LoVo (cell line): ENCODE measurements at places on chromosomes 6 and 20.

GRCh38 chr6:15305909-15306308 is 60.0 kb downstream of the JARID2 start:
- no peak for DNase-seq

- DNase-seq, result no peak
Measured at GRCh38 chr20:1805816-1806215, 89.4 kb upstream of the SIRPA start.

DNA sequence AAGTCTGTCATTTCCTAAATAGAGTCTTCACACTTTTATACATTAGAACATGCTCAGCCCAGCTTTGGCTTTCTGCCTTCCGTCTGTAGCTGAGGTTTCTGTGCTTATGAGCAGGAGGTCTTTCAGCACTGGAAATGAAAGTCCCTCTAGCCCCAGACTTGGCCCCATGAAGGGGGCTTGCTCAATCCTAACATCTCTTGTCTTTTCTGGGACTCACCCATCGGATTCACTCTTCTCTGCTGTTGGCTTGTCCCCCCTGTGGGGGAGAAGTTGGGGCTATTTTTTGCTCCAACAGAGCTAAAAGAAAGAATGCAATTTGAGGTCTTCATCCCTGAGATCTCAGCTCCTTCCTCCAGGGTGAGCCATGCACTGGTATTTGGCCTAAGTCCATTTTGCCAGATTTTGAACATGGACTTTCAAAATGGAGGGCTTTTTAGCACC is 177.7 kb downstream of the MRPL14 start:
- no peak for DNase-seq

DNA sequence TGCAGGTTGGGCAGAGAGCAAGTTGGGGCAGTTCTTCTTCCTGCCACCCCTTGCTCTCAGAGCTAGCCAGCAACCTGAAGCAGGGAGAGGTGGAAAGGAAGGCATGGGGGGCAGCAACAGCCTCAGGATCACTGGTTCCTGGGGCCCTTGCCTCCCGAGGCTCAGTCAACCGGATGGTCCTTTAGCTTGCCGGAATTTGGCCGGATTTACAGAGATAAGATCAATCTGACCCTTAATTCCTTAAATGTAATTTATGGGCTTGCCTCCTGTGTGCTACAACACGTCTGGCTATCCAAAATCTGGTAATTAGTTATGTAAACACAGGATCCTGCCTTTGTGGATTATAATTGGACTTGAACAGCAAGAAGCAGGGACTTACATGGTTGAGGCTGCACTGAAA is 19.5 kb upstream of the TCP11 start:
- DNase-seq, result no peak

DNA sequence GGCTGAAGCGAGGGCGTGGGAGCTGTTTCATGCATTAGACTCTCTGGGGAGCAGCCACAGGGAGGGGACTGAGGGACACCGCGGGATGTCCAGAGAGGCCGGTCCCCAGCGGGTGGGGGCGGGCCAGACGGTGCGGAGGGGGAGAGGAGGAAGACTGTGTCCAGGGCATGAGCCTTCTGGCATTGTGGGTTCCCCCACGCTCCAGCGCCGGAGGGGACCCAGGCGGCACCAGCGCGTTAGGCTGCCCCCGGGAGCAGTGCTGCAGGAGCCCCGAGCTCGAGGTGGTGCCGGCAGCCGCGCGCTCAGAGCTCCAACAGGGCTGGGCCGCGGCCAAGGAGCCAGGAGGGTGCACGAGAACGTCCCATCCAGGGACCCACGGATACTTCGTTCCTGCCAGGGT is 14.4 kb downstream of the SLC22A3 start:
- no peak for DNase-seq

- DNase-seq, result no peak
Measured at GRCh38 chr6:89934685-89935366, 40.6 kb downstream of the GJA10 start.

DNA sequence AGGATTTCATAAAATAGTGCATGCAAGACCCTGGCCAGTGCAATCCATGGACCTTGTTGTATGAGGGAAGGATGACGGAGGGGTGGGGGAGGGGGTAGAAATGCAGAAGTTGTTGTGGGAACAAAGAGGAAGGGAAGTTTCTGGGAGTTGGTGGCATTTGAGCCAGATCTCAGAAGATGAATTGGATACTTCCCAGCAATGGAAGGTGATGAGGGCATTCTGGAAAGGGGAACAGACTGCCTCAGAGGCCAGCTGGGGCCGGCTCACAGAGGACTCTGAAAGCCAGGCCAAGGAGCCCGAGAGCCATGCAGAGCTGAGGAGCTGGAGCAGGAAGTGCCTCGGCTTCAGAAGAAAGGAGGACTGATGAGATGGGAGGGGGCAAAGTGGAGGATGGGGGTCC is 2.7 kb downstream of the TMEM74B start:
- no peak for DNase-seq

- no peak for DNase-seq
Measured at GRCh38 chr20:5714261-5715041, 35.8 kb upstream of the SHLD1 start.

- no peak for DNase-seq
Measured at GRCh38 chr6:5214570-5215052, 46.1 kb downstream of the LYRM4 start.

- DNase-seq, result no peak
Measured at GRCh38 chr6:160500639-160501038, 152.5 kb downstream of the SLC22A3 start.

DNA sequence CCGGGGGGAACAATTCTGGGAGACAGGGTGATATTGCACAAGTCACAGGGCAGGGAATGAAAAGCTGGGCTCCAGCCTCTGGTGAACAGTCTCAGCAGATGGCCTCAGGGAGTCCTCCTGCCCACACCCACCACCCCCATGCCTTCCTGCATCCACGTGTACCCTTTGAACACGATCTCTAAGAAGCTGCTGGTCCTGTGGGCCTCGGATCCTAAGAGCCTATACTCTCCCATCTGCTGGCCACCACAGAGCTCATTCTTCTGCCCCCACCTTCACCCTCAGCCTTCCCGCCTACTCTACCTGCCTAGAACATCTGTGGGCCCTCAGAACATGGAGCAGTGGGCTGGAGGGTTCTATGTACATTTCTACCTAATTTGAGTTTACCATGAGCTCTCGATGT is 60.3 kb downstream of the TRERF1 start:
- DNase-seq, result no peak

- DNase-seq, result no peak
Measured at GRCh38 chr20:35690265-35690664, 8.9 kb downstream of the NFS1 start.

DNA sequence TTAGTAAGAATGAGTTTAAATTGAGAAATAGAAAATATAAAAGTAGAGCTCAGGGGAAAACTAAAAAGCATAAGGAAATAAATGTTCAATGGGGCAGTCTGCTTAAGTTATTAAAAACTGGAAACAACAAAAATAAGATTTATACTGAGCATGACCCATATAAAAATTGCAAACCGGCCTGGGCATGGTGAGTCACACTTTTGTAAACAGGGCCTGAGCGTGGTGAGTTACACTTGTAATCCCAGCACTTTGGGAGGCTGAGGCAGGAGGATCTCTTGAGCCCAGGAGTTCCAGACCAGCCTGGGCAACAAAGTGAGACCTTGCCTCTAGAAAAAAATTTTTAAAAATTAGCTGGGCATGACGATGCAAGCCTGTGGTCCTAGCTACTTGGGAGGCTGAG is 74.6 kb downstream of the TMEM244 start:
- no peak for DNase-seq

GRCh38 chr6:11771473-11772048 is 7.0 kb downstream of the ADTRP start:
- DNase-seq, result no peak

GRCh38 chr20:8805737-8806442 is 263.0 kb upstream of the PLCB4 start:
- no peak for DNase-seq

GRCh38 chr6:169146521-169146920 is 107.1 kb downstream of the THBS2 start:
- DNase-seq, result no peak

GRCh38 chr20:2693286-2694007 is 867 bp downstream of the EBF4 start:
- DNase-seq, result no peak

DNA sequence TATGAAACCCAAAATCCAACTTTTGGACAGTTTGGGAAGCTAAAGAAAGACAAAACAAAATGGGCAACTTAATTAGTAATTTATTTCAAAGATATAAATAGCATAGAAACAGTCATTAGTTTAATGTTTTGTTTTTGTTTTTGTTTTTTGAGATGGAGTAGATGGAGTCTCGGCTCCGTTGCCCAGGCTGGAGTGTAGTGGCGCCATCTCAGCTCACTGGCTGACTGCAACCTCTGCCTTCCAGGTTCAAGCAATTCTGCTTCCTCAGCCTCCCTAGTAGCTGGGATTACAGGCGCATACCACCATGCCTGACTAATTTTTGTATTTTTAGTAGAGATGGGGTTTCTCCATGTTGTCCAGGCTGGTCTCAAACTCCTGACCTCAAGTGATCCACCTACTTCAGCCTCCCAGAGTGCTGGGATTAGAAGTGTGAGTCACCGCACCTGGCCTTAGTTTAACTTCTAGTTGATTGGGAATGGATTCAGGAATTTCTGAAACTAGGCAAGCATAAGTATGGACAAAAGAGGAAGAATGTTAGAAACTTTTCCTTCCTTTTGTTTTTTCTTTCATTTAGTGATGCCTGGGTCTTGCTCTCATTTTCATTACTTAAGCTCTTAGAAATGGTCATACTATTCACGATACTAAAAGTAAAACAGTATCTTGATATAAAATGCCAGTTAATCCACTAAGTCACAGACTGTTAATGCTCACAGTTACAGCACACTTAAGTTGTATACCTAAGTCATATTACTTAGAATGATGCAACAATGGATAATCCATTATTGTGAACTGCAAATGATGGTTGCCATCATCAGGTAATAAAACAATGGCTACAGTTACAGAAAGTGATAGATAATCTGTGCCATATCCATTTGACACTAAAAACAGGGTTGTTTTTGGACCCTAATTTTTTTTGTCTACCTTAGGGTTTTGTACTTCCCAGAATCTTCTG is 8.2 kb downstream of the SENP6 start:
- DNase-seq, result no peak

- DNase-seq, result no peak
Measured at GRCh38 chr6:142236691-142237090, 65.1 kb upstream of the ADGRG6 start.

DNA sequence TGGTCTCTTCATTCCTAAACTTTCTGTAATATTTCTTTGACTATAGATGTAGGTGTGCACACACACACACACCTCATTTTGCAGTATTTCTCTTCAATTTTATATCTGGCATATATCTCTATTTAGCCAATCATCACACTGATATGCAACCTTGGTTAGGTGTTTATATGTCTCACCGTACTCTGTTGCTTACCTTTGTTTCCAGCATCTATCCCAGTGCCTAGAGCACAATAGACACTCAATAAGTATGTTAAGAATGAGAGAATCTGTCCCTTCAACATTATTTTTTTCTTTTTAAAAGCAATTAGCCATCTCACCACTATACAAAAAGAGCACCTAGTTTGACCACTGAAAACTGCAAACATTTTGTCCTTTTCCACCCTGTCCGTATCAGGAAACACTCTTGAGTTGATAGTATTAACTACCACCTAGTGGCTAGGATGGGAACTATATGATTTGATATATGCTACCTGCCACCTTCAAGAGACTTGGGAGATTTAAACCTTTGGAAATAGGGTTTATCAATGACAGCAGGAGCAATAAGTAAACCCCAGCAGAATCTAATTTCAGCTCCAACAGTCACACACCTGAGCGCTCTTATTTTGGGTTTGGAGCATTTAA is 48.7 kb upstream of the RSPO3 start:
- peak; percentile 19 for DNase-seq

- no peak for DNase-seq
Measured at GRCh38 chr20:50395914-50396488, 114.2 kb upstream of the PTPN1 start.

DNA sequence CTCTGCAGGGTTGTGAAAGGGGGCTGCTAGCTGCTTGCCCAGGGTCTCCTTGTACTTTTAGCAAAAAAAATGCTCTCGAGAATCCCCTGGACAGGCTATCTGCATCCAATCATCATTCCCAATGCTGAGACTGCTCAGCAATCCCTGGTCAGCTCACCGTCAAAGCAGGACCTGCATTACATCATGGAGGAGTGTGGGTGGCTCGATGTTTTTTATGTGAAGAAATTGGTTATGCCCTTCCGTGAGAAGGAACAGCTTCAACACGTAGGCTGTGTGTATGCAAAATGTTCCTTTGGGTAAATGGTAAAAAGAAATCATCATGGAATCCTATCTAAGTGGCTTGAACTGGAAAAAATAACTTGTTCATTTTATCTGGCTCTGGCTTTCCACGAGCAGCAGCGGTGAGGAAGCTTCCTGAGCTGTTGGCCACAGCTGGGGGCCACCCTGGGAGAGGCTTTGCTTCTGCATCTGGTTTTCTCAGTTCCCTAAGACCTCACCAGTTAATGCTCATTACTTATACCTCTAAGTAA is 111.4 kb downstream of the FYN start:
- DNase-seq, result no peak

DNA sequence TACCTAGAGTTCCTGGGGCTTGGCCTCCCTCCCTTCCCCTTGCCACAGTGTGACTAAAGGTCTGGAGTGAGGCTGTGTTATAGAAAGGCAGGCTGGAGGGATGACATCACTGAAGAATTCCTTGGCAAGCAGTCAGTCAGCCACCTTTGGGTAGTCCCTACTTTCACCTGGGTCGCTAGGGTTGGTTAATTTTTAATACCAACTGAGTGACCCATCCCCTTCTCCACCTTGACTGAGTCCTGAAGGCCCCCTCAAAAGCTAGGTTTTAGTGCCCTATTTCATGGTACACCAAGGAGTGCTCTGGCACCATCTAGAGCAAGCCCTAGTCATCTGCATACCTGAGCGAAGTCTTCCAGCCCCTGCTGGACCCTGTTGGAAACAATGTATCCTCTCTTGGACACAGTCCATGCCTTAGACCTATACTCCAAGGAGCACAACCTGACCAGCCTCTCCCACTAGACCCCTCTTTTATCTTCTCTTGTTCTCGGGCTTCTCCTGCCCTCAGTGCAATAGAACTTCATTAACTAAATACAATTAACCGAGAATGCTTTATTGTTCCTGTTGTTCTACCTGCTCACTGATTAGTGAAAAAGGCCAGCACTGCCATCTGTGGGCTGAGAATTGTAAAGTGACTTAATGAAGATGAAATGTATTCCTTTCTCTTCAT is 44.6 kb downstream of the RIN2 start:
- peak; percentile 65 for DNase-seq

DNA sequence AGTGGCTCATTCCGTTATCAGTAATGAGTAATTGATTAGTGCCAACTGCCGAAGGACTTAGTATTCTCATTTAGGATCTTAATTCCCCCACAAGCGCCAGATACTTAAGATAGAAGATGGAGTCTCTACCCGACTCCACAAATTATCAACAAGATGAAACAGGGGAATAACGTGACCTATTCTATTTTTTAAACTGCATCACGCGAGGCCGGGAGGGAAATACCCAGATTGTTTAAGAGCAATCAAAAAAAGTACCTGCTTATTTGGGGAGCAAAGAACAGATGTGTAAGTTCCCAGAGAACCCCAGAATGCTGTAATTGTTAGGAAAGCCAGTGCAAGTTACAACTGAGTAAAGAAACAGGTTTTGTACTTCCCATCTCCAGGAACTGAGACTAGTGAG is 1.1 kb upstream of the MAP3K5 start:
- no peak for DNase-seq

GRCh38 chr20:62995898-62996595 is 10.7 kb downstream of the BHLHE23 start:
- DNase-seq, result no peak
